Activated T-cell treated with anti-CD3 and anti-CD28 coated beads, Interleukin-2, amount 50 U/mL, for 72 hours (primary cell): ENCODE measurements at places on chromosomes 12 and 14. TPM values are rescaled to one million over a fixed set of nuclear protein-coding genes. Genes with fewer than 3 reads are reported as not detected.

Gene SERPINA12
- total RNA-seq, result not detected

Gene FIGNL2
- total RNA-seq, result 0.86 TPM

Gene MYF6
- total RNA-seq, result not detected

GRCh38 chr14:97838986-97839385 lies 1041.8 kb downstream of the VRK1 start:
- DNase-seq, result no peak

DNA sequence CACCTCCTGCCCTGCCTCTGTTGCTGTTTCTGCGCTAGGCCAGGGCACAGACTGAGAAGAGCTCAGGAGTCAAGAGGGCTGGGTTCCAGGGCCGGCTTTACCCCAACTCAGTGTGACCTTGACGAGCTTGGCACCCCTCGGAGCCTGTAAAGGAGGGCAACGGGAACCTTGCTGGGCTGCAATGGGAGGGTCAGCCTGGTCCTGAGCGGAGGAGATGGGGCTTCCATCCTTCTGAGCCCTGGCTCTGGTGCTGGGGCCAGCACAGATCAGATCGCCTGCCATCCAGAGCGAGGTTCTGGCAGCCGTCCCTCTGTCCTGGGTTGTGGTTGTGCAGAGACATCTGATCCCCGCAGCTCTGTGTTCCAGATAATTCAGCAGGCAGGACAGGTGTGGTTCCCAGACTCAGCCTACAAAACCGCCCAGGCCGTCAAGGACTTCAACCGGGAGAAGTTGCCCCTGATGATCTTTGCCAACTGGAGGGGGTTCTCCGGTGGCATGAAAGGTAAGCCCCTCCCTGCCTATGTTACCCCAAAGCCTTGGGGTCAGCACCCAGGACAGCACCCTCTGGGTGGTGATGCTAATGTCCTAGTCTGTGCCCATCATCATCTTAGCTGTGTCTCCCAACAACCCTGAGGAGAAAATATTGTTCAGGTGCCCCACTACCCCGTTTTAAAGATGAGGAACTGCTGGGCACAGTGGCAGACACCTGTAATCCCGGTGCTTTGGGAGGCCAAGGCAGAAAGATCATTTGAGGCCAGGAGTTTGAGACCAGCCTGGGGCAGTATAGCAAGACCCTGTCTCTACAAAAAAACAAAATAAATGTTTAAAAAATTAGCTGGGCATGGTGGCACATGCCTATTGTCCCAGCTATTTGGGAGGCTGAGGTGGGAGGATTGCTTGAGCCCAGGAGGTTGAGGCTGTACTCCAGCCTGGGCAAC lies 50.2 kb downstream of the FOXN4 start:
- no peak for DNase-seq

DNA sequence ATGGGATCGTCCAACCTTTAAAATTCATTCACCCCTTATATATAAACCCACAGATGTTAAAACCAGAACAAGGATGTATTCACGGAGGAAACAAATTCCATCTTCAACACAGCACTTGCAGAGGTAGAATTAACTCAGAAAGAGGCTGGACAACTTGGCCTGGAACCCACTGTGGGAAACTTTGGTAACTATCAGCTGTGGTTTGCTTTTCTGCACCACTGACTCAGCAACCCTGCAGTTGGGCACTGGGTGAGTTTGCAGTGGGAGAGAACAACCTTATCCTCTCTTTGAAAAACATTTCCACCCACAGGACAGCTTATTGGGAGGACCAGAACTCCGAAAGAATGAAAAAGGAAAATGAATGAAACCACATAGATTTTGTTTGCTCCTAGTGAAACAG lies 66.3 kb downstream of the ZNF664 start:
- DNase-seq, result no peak

- no peak for DNase-seq
Measured at GRCh38 chr14:32559590-32559989, 230.5 kb downstream of the AKAP6 start.
